Ureter (tissue), 1 donor: ENCODE measurements at places on chromosomes 4 and X. TPM values are rescaled to one million over a fixed set of nuclear protein-coding genes. Genes with fewer than 3 reads are reported as not detected.

UGT2B10 gene
- not detected for total RNA-seq

RAB40AL gene
- 2.3 TPM for total RNA-seq

C1GALT1C1 gene
- total RNA-seq, result 22.4 TPM

WNK3 gene
- 10.0 TPM for total RNA-seq

PLXNB3 gene
- 42.8 TPM for total RNA-seq

DCAF12L2 gene
- total RNA-seq, result 0.34 TPM

SCARB2 gene
- total RNA-seq, result 228 TPM

ATOH1 gene
- not detected for total RNA-seq

FAM149A gene
- total RNA-seq, result 40.5 TPM

GRPR gene
- total RNA-seq, result not detected

RXFP1 gene
- total RNA-seq, result 0.10 TPM

GRCh38 chrX:153646620-153647373 is at the start of gene DUSP9:
Gene DUSP9, plus strand, starts transcription at chrX:153647203. Its CDS starts 751 bp downstream, at chrX:153647954.
- no peak for DNase-seq

DNA sequence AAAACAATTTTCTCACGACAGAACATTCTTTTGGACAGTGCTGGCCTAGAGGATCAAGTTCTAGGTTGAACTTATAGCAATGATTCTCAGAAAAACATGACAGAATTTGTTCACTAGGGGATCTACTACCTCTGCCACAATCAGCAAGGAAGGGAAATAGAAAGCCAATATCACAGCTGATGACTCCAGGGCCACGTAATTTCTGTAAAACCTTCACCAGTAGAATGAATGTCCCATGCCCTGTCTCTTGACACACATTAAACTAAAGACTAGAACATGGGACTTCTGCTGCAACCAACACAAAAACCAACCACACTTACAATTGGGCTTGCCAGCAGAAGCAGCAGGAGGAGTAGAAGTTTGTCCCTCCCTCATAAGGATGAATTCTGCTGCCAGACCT is 86.0 kb upstream of the NPFFR2 start:
- no peak for DNase-seq

DNA sequence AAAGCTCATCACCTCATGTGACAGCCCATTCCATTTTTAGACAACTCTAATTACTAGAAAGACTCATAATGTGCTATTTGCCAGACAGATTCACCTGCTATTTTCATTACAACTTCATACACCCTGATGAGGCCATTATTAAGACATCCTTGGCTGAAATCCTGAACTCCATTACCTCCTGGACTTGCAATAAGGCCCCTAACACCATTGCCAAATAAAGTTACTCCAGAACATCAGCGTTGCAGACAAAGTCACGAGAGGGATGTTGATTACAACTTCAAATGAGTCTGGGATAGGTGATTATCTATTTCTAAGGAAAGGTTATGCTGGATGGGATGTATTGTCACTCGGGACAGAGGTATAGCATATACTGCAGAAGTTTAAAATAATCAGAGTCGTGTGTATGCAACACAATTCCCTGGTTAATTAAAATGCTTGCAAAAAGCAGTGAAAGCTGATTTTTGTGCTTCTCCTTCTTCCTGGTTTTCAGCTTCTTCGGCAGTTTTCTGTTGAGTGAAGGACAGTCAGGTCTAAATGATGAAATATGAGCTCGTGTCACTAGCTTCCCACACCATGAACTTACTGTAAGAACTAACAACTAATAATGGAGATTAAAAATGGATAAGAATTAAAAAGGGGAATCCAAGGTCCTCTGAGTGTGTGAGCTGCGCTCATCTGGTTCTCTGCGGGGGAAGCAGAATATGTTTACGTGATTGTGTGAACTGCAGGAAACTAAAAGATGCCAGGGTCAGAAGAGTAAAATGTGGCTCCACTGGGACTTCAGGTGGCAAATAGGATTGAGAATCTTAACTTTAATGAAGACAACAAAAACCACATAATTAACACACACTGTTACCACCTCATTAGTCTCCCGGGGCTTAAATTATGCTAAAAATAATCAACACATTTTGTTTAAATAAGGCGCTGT is 17.6 kb upstream of the SOD3 start:
- no peak for DNase-seq

GRCh38 chr4:77158487-77158861 is 1.5 kb downstream of the CCNG2 start:
- DNase-seq, result no peak

DNA sequence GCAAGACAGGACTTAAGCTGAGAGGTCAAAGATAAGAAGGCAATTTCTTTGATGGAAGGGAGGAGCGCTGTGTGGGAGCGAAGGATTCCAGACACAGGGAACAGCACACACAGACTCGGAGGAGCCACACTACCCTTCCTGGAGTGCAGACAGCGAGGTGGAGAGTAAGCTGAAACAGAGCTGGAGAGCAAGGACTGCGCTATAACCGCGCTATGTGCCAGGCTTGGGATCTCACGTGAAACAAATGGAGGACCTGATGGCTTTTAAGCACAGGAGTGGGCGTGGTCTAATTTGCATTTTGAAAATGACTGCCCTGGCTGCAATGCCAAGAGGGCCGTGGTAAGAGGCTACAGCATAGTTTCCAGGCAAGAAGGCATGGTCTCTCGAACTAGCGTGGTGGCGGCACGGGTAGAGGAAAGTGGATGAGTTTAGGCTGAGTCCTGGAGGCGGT is 113.9 kb upstream of the SORBS2 start:
- DNase-seq, result no peak

DNA sequence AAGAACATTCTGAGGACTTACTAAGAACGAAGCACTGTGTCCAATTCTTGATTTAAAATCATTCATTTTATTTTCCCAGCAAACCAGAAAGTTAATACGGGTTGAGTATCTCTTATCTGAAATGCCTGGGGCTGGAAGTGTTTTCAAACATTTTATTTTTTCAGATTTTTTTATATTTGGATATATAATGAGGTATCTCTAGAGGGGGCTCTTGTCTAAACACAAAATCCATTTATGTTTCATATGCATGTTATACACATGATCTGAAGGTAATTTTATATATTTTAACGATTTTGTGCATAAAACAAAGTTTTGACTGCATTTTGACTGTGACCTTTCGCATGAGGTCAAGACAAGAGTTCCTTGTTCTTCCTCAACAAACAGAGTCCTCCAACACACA is 320.9 kb downstream of the ASMT start:
- DNase-seq, result no peak

DNA sequence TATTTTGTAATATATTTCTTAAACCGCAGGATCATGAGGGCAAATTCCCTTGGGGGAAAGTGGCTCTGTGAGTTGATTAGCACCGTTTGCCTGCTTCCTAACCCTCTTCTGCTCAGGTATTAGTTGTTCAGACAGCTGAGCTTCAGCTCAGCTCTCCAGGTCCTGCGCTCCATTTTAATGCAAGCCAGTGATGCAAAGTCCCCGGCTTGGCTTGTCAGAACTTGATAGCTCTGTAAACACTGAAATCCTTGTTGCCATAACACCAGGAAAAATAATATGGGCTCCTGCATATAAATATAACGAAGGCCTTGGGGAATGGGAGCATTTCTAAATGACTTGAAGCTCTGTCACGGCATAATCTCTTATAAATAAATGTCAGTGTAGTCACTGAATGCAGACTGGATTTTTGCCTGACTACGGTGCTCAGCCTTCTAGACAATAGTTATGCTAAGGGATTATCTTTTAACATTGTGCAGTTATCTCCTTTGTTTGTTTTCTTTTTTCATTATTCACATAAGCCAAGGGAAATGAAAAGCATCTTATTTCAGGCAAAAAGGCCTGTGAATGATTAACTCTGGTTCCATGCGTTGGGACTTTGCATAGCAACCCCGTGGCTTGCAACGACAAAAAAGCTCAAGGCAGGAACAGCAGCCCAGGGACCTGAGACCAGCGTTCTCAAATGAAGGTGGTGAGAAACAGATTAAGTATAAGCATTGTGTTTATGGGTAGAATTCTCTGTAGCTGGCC is 253.2 kb downstream of the SPRY1 start:
- peak; percentile 64 for DNase-seq

DNA sequence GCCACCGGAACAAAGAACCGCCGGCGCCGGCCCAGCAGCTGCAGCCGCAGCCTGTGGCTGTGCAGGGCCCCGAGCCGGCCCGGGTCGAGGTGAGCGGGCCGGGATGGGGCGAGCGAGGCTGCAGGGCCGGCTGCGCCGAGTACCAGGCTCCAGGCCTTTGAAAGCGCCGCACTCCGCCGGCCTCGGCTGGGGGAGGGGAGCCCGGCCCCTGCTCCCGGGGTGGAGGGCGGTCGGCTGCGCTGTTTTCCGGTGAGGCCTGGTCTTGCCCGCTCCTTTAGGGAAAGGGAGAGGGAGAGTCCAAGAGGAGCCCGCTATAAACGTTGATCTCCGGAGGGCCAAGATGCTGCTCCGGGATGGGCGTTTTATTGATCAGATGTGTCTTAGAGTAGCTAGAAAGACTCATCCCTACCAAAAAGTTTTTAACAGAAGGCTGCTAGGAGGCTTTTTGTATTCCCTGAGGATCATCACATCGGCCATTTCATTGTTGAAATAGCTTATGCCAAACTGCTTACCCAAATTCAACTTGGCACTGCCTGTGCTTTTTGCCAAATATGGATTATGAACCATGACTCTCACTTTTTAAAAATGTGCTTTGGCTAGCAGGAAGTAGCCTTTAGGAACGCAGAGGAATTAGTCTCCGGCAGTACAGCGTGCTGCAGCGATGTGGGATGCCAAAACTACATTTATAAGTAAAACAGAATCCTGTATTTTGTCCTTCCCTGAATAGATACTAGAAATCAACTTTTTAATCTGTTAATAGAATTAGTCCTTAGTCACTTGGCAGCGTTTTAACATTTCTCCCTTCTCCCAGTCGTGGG is 760 bp downstream of the TMEM165 start:
- DNase-seq, result peak; percentile 57

DNA sequence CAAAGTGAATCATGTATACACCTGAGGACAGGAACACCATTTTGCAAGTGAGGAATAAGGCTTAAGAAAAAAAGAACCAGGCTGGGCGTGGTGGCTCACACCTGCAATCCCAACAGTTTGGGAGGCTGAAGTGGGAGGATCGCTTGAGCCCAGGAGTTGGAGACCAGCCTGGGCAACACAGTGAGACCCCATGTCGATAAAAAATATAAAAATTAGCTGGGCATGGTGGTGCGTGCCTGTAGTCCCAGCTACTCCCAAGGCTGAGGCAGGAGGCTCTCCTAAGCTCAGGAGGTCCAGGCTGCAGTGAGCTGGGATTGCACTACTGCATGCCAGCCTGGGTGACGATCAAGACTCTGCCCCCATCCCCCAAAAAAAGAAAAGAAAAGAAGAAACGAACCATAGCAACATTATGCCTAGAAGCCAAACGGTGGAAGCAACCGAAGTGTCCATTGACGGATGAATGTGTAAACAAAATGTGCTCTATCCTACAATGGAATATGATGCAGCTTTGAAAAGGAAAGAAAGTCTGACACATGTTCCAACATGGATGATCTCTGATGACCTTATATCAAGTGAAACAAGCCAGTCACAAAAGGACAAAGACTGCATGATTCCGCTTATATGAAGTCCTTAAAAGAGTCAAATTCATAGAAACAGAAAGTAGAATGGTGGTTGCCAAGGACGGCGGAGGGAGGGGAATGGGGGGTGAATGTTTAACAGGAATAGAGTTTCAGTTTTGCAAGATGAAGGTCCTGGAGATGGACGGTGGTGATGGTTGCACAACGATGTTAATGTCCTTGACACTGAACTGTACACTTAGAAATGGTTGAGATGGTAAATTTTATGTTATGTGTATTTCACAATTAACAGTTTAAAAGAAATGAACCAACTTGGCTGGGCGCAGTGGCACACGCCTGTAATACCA is 8.6 kb upstream of the KIAA0232 start:
- DNase-seq, result no peak

GRCh38 chr4:89759426-89759825 is 77.5 kb downstream of the SNCA start:
- no peak for DNase-seq

DNA sequence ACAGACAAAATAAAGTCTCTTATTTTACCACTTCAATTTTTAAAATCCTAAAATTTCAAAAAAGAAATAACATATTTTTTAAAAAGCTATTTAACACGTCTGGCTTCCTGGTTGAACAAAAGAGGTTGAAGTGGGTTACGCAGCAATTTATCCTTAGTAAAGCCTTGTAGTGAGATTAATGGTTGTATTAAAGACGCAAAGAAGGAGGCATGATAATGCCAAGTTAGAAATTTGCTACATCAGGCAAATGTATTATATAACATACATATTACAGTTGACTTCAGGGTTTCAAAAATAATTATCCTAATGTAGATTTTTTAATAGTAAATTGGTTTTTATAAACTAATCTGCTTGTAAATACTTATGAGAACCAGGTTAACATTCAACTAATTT is 35.3 kb downstream of the ANKRD17 start:
- DNase-seq, result no peak

GRCh38 chr4:40124690-40125089 is 68.0 kb downstream of the N4BP2 start:
- DNase-seq, result no peak

- no peak for DNase-seq
Measured at GRCh38 chrX:10239611-10240064, 82.9 kb downstream of the CLCN4 start.

DNA sequence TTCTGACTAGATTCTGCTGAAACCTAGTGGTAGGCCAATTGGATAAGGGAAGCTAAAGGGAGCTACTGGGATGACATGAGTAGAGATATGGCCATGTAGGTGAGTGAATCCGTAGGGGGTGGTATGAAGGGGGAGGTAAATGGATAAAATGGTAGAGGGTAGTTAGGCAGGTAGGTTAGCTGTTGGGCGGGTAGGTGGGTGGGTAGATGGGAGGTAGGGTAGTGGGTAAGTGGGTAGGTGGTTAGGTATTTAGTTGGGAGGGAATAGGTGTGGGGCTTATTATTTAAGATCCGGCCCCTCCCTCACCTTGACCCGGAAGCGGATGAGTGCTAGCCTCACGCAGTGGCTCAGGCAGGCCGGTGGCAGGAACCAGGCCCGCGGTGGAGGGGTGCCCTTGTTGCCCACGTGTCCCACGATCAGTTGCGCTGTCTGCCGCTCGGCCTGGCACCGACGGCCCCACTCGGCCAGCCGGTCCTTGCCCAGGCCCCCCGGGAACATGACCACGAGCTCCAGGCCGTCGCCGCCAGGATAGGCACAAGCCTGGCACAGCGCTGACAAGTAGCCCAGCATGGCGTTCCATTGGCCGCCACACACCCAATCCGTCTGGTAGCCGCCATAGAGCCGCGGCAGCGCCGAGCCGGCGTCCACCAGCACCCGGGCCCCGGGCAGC is 725 bp downstream of the FAM120C start:
- DNase-seq, result peak; percentile 68

GRCh38 chrX:133179500-133179899 is 38.7 kb downstream of the TFDP3 start:
- DNase-seq, result no peak

DNA sequence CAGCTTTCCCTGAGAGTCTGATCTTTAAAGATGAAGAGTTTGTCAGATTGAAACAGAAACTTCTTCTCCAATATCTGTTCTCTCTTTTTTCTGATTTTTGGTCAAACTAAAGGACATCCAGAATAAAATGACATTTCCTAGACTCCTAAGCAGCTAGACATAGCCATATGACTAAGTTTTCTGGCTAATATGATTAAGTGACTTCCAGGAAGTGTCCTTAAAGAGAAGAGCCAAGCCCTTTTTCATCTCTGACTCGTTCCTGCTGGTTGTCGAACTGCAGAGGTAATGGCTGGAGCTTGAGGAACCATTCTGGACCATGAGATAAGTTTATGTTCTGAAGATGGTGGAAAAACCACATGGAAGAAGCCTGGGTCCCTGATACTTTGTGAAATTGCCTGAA is 546.0 kb downstream of the BCOR start:
- DNase-seq, result no peak

- DNase-seq, result no peak
Measured at GRCh38 chr4:187232196-187232595, 508.5 kb upstream of the FAT1 start.
